ENCODE measurements at places on chromosomes 3 and 15.
A peak's percentile ranks its signal among the peaks of the same experiment; 100 is the strongest.

GRCh38 chr3:126259411-126260391, 79.3 kb upstream of the ALDH1L1 start:
- no peak for DNase-seq

GRCh38 chr3:149657926-149658743, at the start of gene WWTR1:
TSS of gene WWTR1 (minus strand) at chr3:149658025. CDS start at chr3:149657306, 719 bp downstream.
- DNase-seq = peak; percentile 89

- no peak for DNase-seq
Observed at GRCh38 chr3:144358191-144358590, 386.6 kb downstream of the DIPK2A start.

DNA sequence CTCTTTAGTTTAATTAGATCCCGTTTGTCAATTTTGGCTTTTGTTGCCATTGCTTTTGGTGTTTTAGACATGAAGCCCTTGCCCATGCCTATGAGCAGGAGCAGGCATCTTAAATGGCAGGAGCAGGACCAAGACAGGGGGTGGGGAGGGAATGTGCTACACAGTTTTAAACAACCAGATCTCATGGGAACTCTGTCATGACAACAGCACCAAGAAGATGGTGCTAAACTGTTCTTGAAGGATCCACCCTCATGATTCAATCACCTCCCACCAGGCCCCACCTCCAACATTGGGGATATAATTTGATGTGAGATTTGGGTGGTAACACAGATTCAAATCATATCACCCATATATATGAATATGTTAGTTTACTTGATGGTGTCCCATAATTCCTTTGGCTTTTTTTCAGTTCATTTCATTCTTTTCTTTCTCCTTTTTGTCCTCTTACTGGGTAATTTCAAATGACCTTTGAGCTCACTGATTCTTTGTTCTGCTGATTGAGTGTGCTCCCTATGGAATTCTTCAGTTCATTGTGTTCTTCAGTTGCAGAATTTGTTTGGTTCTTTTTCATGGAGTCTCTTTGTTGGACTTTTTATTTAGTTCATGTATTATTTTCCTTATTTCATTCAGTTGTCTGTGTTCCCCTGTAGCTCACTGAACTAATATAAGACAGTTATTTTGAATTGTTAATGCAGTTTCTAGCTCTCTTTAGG, 62.6 kb downstream of the DOCK3 start:
- DNase-seq = no peak

DNA sequence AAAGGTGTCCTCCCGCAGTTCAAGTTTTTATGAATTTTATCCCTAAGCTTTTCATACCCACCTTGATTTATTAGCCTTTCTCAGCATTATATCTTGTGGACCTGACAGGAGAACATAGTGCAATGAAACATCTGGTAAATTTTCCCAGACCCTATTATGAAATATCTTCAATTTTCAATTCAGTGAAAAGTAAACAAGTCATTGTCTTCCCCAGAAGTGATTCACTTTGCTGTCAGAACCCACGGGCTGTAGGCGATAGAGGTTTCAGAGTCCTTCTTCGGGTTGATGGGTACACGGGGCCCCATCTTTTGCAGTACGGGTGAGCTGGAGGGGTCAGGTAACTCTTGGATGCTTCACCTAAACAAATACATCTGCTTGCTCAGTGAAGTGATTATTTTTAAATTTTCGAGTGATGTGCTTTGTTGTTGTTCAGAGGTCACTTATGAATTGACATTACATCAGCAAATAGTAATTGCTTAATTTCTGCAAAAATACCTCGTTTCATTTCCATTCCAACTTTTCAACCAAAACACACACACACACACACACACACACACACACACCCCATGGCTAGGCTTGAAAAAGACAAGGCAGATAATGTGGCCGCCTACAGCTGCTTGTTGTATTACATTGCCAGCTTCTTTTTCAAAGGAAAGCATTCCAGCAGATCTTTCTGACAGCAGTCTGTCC, 102.9 kb downstream of the SEMA6D start:
- no peak for DNase-seq

DNA sequence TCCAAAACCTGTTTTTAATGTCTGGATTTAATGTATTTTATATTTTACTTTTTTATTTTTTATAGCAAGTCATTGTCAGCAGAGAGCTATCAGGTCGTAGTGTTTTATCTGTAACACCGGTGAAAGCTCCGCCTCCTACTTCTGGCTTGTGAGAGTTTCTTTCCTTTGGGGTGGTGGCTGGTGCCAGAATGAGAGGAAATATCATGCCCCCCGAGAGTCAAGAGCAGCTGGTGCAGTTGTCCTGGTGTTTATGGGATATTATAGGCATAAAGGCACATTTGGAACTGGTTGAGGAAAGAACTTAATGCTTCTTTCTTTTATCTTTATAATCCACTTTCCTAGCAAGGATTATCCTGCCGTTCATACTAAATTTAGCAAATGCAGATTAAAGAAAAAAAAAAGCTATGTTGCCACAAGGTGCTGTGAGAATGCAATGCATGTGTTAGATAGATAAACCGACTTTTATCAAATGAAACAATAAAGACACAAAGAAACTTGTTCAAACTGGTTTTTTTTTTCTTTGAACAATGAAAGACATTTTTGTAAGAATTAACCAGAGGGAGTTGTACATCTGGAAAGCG, 260.1 kb upstream of the PLSCR5 start:
- DNase-seq = no peak

- no peak for DNase-seq
Observed at GRCh38 chr15:64152507-64153387, 1.2 kb downstream of the SNX22 start.

- no peak for DNase-seq
Observed at GRCh38 chr3:74366331-74366730, 248.1 kb downstream of the CNTN3 start.

DNA sequence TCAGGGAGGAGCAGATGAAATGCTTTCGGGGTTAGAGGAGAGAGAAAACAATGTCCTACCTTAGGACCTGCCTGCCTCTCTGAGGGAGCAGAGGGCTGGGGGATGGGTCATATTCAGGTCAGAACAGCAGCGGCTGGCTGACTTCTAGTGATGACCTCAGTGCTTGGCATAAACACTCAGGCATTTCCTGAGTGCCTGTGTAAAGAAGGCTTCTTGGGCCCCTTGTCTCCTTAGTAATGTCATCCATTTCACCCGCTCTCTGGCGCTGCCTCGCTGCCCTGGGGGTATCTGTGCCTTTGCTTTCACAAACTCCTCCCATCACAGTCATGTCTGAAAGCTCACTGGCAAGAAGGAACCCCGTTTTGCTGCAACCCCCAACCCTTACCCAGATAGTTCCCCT, 82.9 kb upstream of the GSK3B start:
- DNase-seq = no peak

GRCh38 chr3:4972652-4973643, 6.3 kb upstream of the BHLHE40 start:
- no peak for DNase-seq

DNA sequence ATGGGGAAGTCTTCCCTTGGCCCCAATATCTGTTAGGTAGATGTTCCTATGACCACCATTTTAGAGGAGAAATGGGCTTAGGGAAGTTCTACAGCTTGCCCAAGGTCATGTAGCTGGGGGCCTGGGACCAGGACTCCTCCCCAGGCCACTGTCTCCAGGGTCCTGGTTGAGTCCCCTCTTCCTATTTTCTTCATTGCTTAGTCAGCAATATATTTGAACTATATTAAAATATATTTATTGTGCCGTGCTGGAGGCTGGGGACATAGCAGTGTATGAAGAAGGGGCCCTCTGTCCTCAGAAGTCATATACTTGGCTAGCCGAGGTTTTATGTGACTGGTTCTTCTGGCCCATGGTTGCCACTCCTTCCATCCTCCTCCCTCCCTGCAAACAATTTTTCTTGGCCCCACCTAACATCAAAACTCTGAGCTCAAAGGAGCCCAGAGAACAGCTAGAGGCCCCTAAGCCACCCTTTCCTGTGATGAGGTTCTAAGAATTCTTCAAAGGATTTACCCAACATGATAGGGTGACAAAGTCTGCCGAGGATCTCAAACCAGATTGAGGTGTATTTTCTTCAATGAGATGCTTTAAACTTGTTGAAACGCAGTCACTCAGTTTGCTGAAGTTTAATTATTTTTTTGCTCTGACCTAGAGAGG, 121.2 kb upstream of the RASGRP1 start:
- DNase-seq = no peak

DNA sequence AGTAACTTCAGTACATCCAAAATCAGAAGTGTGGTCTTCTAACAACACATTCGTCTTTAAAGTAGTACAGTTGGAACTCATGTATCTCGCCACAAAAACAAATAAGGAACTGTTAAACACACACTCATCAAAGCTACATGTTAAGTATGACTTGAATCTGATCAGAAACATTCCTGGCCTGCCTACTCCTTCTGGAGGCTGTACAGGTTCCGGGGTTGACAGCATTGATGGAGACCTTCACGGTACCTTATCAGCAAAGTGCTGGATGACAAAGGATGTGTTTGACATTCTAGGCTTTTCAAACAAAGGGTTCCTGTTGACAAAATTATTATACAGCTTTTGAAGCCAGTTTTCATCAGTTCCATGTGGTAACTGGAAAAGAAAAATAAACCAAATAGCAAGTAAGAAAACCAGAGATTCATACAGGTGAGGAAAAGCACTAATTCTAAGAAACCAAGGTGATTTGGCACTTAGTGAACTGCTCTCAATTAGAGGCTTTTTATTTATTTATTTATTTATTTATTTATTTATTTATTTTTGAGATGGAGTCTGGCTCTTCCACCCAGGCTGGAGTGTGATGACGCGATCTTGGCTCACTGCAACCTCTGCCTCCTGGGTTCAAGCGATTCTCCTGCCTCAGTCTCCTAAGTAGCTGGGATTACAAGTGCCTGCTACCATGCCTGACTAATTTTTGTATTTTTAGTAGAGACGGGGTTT, 44.3 kb downstream of the MYO5C start:
- no peak for DNase-seq

DNA sequence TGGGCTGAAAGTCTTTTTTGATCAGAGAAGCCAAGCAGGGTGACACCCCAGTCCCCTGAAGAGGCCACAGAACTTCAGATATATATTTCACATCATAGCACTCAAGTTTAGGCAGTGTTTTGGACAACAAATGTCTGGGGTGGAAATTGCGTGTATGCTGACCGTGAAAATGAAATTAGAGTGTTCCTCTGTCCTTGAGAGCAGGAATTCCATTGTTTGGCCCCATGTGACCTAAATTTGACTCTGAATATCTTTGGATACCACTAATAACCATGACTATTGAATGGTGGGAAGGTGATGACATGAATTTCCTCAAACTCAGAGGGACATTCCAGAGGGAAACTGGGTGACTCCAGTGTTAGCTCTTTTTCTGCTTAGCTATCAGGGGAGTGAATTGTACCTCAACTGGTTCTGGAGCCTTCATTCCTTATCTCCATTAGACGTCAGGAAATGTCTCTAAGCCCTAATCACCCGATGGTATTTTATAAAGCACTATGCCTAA, 263.5 kb upstream of the RASGRP1 start:
- no peak for DNase-seq

GRCh38 chr3:58484045-58484721, 7.7 kb upstream of the KCTD6 start:
- DNase-seq = no peak

DNA sequence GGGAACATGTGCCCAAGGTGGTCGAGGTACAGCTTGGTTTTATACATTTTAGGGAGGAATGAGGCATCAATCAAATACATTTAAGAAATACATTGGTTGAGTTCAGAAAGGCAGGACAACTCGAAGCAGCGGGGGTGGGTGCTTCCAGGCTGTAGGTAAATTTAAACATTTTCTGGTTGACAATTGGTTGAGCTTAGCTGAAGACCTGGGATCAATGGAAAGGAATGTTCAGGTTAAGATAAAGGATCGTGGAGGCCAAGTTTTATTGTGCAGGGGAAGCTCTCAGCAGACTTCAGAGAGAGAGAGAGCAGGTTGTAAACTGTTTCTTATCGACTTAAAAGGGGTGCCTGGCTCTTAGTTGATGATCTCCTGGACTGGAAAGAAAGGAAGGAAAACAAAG, 11.3 kb downstream of the CPN2 start:
- DNase-seq = no peak

- no peak for DNase-seq
Observed at GRCh38 chr3:25903371-25904129, 113.7 kb downstream of the OXSM start.

GRCh38 chr15:55766676-55767075, 23.7 kb upstream of the PRTG start:
- no peak for DNase-seq

DNA sequence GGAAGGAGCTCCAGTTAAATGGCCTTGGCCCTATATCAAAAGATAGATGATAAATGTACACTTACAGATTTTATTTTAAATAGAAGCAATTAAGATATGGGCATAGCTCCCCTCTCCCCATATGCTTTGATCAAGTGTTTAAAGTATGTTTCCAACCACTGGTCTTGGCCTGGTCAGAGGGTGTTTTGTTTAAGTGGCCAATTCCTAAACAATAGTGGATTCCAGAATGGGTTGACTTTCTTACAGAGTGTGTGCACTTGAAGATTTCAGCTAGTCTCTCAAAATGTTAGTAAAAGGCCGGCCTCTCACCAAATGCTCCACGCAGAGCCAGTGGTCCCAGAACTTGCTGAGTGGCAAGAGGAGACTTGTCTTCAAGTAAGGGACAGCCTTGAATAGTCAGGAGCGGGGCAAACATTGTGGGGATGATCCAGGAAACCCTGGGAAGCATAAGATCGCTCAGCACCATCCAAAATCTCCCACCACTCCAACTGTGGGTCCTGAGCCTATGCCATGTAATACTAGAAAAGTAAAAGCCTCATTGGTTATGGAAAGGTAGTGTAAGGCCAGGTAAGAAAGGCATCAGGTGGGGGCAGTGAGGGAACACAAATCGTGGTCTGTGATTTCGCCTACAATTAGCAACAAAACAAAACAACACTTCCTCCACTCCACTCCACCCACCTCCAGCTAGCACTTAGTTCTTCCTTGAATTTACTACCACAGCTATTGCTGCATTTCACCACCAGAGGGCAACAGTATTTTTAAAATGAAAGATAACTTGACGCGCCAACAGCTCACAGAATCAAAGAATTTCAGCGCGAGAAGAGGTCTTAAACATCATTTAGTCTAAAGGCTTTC, 4.8 kb downstream of the RARRES1 start:
- peak; percentile 78 for DNase-seq

DNA sequence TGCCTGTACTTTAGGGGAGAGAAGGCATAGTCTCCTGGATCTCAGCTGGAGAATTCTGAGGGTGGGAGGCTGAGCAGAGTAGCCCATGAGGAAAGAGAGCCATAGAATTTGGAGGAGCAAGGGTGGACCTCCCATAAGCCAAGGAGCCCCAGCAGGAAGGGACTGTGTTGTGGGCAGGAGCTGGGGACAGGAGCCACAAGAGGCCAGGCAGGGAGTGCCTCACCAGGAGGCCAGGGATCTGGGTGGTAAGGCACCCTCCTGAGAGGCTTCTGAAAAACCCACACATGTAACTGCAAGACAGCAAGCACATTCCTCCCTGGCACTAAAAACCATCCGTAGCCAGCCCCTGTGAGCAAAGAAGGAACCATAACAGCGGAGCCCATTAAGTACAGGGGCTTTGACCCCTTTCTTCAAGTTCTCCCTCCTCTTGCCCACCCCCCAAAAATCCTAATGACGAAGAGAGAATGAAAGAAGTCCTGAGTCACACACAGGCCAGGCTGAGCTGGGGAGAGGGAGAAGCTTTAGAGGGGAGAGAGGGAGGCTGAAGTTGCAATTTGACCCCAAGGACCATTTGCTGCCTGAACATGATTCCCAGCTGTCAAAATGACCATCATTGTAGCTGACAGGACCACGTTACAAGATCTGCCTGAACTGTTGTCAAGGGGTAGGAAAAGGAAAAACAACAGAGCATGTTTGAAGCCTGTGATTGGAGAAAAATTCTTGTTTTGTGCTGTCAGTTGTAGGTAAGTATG, 82.6 kb downstream of the TRIM42 start:
- DNase-seq = no peak

- no peak for DNase-seq
Observed at GRCh38 chr3:129058441-129059200, 2.0 kb upstream of the GP9 start.

- no peak for DNase-seq
Observed at GRCh38 chr3:194304186-194304917, 46.8 kb downstream of the CPN2 start.

Data from LoVo (cell line).